Thoracic aorta endothelial cell (primary cell): ENCODE measurements at places on chromosomes 6 and 20. TPM values are rescaled to one million over a fixed set of nuclear protein-coding genes. Genes with fewer than 3 reads are reported as not detected.

TFAP2D gene
- not detected in 2 replicates for total RNA-seq

WFDC10B gene
- total RNA-seq: not detected in 2 replicates

CDK5RAP1 gene
- total RNA-seq: 25.5 and 25.8 TPM in 2 replicates

WFDC8 gene
- total RNA-seq: not detected in 2 replicates

BNIP5 gene
- under 0.01 TPM in 1 of 2 replicates, not detected in the other for total RNA-seq

SYNCRIP gene
- total RNA-seq: 148 and 171 TPM in 2 replicates

RPL7L1 gene
- 204 and 227 TPM in 2 replicates for total RNA-seq

DZANK1 gene
- total RNA-seq: 0.93 and 1.2 TPM in 2 replicates

NTSR1 gene
- 0.43 and 2.5 TPM in 2 replicates for total RNA-seq

CTCFL gene
- not detected in 2 replicates for total RNA-seq

BPI gene
- not detected in 2 replicates for total RNA-seq

ID1 gene
- total RNA-seq: 151 and 204 TPM in 2 replicates

CRISP3 gene
- total RNA-seq: not detected in 2 replicates

TMEM14A gene
- total RNA-seq: 24.2 and 27.3 TPM in 2 replicates

CTAGE9 gene
- total RNA-seq: not detected in 2 replicates

DEF6 gene
- total RNA-seq: 0.13 and 0.65 TPM in 2 replicates
